Mesenteric fat pad (tissue), 1 donor: ENCODE measurements at places on chromosomes 16 and 17. TPM values are rescaled to one million over a fixed set of nuclear protein-coding genes. Genes with fewer than 3 reads are reported as not detected.

- DNase-seq: no peak
Measured at GRCh38 chr17:4537451-4538235, 17.5 kb downstream of the MYBBP1A start.

DNA sequence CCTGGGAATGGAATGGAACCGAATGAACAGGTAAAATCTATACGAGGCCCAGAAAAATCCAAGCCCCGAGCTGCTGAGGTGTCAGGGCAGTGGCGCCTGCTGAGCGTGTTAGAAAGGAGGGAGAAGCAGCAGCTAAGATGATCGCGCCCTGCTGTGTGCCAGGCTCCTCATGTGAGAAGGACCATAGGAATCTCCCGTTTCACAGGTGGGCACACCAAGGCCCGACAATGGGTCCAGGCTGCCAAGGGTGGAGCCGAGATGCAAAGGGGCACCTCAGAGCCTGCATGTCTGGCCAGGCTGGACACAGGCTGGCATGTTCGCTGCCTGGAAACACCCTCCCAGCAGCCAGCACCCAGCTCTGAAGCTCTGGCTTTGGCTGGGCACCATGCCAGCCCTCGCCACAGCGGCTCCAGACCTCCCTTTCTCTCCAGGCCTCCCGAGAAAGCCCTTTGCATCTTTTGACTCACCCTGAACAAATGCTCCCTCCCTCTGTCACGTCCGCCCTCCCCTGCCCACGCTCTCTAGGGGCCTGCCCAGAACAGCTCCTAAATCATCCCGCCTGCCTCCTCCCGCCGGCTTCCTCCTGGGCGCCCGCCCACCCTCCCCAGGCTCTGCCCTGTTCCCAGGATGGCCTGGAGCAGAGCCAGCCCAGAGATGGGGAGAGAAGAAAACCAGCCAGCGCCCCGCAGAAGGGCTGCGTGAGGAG, 217.8 kb upstream of the GSE1 start:
- DNase-seq: no peak

GRCh38 chr17:30590081-30590733, 113.0 kb downstream of the GOSR1 start:
- no peak for DNase-seq

- DNase-seq: no peak
Measured at GRCh38 chr16:80459966-80460365, 80.8 kb upstream of the DYNLRB2 start.

DNA sequence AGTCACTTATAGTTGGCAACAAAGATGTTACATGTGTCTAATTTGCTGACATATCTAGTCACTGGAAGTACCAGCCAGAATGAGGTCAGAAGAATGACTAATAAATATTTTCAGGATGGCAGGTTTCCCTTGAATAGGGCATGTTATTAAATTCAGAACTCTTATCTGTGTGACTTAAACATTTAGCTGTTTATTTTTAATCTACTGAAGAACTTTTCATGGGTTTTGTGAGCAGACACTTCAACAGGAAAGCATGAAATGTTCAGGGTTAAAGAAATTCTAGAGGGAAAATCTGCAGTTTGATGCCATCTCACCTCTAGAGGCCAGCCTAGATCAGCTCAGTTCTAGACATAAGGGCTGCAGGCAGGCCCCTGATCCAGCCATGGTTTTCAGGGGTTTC, 13.2 kb downstream of the JPT2 start:
- DNase-seq: no peak

- no peak for DNase-seq
Measured at GRCh38 chr16:19884611-19885450, at the start of gene GPRC5B. TSS of gene GPRC5B (minus strand) at chr16:19884848. CDS start at chr16:19872845, 12,003 bp downstream.

GRCh38 chr16:12449795-12450194, 353.9 kb downstream of the CPPED1 start:
- DNase-seq: peak; percentile 14

GRCh38 chr16:71499775-71500364, 10.7 kb upstream of the ZNF19 start:
- DNase-seq: no peak

GRCh38 chr16:15993541-15993940, 44.1 kb downstream of the ABCC1 start:
- DNase-seq: no peak

GRCh38 chr16:71453036-71453435, 9.0 kb downstream of the ZNF23 start:
- DNase-seq: no peak

DNA sequence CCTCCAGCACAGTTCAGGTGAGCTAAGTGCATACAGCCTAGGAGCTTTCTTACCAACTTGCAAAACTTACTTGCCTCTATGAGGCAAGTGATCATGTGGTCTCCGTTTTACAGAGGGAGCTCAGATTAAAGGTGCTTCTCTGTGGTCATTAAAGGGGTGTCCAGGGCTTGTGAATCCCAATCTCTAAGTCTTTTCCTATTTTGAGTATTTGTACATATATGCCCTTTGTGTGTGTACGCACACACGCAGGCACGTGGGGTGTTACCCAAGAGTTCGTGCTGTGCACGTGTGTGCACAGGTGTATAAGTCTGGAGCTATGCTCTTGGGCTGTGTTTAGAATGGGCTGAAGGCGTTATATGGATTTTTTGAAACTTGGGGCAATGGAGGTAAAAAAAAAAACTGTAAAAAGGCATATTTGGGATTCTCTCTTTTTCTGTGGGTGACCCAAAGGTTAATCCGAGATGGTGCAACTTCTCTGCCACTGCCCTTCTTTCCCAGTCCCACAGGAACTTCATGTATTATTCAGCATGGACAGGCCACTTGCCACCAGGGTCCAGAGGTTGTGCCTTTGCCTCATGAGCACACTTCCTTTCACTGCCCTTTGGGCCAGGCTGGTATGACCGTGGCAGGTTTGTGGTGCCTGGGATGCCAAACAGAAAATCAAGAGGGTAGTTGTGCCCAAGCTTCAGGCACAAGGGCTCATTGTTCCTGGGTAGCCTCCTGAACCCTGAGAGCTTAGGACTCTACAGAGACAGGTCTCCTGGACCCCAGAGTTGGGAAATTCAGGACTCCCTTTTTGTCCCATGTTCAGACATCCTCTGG, 1.5 kb downstream of the ABCC3 start:
- no peak for DNase-seq

- DNase-seq: no peak
Measured at GRCh38 chr17:35345926-35346771, 27.3 kb downstream of the SLFN11 start.

Gene GRB2
- 154 TPM for total RNA-seq

Gene CDH8
- not detected for total RNA-seq

Gene TMEM107
- total RNA-seq: 16.3 TPM

Gene MYH11
- total RNA-seq: 53.5 TPM

Gene DNAI2
- not detected for total RNA-seq

Gene PRSS33
- not detected for total RNA-seq

Gene LLGL2
- 8.2 TPM for total RNA-seq

Gene KCNH6
- total RNA-seq: not detected
